GM23248 (cell line): ENCODE measurements at places on chromosomes 12 and 14. TPM values are rescaled to one million over a fixed set of nuclear protein-coding genes. Genes with fewer than 3 reads are reported as not detected.

- peak; percentile 85 for DNase-seq
These were observed 71.7 kb upstream of the RAP1B start for GRCh38 chr12:68538726-68539614.

GRCh38 chr14:99718031-99718810, 34.1 kb downstream of the CYP46A1 start:
- DNase-seq, result no peak

DNA sequence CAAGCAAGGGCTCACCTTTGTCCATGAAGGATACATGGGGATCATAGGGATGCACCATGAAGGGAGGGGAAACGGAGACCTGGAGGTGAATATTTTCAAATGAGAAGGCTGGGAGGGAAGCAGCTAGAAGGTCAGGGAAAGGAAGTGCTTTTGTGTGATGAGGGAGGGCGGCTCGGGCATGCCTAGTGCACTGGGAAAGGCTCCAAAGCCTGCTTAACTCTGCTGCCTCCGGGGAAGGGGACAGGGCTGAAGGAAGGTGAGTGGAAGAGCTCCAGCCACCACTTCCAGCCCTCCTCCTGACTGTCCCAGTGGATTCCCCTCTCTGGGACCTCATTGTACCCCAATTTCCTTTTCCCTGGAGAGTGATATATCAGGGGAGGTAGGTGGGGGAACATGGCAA, 149.4 kb upstream of the PRMT8 start:
- no peak for DNase-seq

DNA sequence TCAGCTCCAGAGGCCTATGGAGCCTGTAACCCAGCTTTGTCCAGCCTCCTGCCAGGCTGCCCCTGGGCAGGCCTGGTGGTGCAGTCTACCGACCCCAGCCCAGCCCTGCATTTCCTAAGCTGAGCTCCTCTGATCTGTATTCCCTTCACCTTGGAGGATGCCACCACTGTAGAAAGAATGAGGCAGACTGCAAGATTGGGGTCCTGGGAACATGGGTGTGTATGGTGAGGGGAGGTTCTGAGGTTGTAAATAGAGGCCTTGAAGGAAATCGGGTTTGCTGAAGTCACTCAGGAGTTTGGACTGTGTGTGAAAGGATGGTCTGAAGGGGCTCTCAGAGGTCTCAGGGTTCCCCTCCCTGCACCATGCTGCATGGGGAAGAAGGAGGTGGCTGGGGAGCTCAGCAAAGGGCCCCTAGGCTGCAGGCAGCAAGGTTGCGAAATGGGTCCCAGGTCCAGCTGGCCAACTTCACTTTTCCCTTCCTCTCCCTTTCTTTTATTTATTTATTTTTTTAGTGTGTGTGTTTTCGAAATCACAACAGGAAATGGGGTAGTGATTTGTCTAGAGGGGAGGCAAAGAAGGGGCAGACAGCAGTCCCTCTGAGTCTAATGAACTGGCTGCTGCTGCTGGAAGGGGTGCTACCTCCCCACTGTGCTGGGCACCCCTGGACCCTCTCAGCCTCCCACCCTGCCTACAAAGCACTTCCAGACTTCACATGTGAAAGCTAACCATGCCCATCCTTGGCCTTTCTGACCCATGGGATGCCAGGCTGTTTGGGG, 1.2 kb upstream of the LRP1-AS start:
- DNase-seq, result peak; percentile 87

DNA sequence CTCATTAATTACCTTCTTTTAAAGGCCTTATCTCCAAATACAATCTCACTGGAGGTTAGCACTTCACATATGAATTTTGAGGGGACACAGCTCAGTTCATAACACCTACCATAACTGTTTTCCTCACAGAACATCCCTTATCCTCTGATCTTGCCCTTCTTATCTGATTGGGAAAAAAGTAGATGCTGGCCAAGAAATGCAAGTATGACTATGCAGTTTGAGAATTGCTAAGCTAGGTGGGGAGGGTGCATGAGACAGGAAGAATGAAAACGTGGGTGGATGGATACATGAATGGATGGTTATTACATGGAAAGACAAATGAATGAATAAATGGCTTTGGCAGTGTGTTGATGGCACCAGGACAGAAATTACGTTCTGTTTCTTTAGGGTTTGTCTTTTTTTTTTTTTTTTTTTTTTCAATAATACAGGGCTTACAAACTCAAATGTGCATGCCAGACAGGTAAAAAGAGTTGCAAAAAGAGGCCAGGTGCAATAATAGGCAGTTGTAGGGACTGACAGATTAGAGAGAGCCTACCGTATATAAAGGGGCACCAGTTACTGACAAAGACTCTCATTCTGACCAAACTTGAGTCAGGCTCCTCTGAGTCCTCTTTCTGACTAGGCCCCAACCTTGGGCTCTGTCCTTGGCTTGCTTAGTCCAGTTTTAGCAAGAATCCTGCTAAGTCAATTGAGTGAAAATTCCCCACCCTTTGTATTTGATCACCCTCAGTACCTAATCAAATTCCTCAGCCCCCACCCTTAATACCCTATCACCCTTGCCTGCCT, 304.9 kb downstream of the ZFP36L1 start:
- peak; percentile 80 for DNase-seq

DNA sequence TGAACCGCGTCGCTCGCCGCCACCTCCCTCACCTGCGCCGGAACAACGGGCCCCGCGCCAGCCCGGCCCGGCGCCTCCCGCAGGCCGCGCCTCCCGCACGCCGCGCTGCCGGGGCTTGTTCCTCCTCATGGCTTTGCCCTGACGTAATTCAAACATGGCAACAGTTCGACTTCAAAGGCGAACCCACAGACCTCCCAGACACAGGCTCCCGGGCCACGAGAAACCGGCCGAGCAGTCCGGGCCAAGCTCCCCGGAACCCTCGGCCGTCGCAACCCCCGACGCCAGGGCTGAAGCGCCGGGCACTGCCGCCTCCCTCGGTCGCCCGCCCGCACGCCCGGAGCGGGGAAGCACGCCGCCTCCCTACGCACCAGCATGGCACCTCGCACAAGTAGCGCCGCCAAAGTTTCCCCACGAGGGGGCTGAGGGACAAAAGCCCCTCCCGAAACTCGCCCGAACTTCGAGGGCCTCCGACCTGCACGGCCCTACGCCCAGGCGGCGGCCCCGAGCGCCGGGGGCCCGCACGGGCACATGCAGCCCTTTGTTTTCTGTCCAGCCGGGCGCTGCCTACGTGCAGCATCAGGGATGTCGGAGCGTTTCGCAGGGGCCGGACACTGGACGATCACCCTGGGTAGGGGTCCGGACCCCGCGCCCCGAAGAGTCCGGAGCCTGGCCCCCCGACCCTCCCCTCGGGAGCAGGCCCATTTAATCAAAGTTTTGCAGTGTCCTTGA, 1.7 kb downstream of the SINHCAF start:
- peak; percentile 86 for DNase-seq

DNA sequence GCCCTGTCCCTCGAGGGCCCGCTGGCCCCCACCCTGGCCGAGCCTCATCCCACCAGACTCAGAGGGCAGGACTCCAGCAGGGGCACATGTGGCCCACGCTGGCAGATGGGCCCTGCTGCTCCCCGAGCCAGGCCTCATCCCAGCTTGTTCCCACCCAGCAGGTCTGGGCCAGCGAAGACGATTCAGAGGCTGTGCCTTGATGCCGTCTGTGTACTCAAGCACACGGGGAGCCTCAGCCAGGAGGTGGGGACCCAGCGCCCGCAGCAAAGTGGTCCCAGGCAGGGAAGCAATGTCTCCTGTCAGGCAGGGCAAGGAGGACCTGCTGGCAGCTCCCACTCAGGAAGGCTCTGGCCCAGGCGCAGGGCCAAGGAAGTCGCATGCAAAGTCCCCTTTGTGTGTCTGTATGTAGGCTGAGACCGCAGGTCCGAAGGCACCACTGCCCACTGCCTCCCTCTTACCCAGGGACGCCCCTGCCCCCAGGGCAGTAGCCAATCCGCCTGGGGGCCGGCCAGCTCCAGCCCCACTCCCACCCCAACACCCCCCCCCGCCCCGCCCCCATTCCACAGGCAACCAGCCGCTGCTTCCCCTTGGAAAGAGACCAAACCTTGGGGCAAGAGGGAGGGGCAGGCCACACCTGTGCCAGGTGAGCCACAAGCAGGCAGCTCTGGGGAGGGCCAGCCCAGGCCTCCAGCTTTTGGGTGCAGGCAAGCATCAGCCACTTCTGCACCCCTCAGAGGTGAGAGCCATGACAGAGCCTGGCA, 9.4 kb downstream of the DEGS2 start:
- DNase-seq, result peak; percentile 27

- DNase-seq, result peak; percentile 97
These were observed 42.8 kb downstream of the STXBP6 start for GRCh38 chr14:25006961-25007795.

GRCh38 chr12:5168148-5168547, 124.5 kb downstream of the KCNA5 start:
- no peak for DNase-seq

- no peak for DNase-seq
These were observed 702.7 kb downstream of the TMTC2 start for GRCh38 chr12:83389237-83389996.

DNA sequence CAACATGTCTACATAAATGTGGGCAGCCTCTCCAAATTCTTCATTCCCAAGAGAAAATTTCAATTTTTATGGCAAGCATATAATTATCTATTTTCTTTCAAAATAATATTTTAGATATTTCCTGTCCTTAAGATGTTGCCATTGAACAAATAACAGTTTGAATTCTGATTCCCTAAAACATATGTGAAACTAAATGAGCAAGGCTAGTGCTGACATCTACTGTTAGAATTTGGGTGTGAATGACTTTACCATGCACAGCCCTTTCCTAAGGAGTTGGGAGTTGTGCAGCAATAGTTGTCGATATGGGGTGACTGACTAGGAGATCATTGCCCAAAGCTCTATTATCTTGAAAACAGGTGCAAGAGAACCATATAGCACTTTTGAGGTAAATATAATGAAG, 108.2 kb upstream of the SLC38A4 start:
- peak; percentile 78 for DNase-seq

- DNase-seq, result peak; percentile 69
These were observed 2.8 kb downstream of the VPS29 start for GRCh38 chr12:110498984-110499706.

DNA sequence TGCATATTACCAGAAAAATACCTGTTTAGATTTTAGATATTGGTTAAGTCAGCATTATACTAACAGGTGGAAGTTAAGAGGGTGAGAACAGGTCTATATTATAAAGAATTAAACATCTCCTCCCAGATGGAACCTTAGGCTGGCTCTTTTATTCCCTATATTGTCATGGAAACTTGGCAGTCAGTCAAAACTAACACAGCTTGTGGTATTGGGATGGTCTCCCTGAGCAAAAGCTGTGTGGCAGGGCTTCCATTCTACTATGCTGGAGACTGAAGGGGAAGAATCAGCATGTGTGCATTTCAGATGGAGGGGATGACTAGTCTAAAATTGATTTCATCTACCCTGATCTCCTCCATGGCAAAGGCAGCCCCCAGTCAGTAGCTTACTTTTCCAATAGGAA, 66.7 kb downstream of the SMOC1 start:
- no peak for DNase-seq

DNA sequence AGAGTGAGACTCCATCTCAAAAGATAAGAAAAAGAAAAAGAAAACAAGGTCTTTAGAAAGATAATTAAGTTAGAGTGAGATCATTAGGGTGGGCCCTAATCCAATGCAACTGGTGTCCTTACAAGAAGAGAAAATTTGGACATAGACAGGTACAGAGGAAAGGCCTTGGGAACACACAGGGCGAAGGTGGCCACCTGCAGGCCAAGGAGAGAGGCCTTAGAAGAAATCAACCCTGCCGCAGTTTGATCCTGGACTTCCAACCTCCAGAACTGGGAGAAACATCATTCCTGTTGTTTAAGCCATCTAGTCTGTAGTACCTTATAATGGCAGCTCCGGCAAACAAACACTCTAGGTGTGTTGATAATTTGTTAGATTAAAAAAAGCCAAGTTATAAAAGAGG, 491.9 kb downstream of the MED13L start:
- no peak for DNase-seq

DNA sequence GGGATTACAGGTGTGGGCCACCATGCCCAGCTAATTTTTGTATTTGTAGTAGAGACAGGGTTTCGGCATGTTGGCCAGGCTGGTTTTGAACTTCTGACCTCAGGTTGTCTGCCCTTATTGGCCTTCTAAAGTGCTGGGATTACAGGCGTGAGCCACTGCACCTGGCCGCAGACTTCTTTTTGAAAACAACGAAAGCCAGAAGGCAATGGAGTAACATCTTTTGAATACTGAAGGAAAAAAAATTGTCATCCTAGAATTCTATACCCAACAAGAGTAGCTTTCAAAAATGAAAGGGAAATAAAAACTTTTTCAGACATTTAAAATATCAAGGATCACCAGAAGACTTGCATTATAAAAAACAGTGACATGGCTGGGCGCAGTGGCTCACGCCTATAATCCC, 38.7 kb upstream of the CTDSP2 start:
- no peak for DNase-seq

- peak; percentile 13 for DNase-seq
These were observed 31.3 kb downstream of the DMAC2L start for GRCh38 chr14:50343434-50343833.

DNA sequence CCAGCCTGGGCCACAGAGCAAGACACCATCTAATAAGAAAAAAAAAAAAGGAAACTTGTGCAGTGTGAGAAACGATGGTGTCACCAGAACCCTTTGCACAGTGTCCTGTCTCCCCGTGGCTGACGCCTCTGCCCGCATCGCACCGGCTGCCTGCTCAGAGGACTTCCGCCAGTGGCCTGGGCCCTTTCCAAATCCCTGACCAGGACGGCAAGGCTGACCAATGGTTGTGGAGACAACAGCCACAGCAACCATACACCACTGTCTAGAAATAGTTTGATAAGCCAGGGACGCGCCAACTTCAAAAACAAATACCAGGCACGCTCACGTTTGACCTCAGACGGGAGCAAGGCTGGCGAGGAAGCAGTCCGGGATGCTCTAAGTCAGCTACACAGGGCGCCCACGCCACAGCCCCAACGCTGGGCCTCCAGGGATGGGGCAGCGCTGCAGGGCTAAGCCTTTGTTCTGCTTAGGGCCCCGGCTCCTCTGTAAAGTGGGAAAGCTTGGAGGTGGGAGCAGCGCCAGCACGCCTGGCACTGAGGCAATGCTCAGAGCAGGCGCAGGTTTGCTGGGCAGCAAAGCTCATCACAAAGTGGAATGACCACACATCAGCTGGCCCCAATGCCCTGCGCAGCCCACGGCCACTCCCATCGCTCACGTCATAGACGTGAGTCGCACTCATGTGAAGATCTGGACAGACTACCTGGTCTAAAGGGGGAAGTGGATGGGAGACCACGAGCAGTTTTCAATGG, 12.5 kb downstream of the PGAM5 start:
- no peak for DNase-seq

- DNase-seq, result no peak
These were observed 7.8 kb downstream of the PPP1R13B start for GRCh38 chr14:103839579-103839978.

GRCh38 chr14:23570806-23571483, 3.4 kb upstream of the AP1G2 start:
- DNase-seq, result no peak

DNA sequence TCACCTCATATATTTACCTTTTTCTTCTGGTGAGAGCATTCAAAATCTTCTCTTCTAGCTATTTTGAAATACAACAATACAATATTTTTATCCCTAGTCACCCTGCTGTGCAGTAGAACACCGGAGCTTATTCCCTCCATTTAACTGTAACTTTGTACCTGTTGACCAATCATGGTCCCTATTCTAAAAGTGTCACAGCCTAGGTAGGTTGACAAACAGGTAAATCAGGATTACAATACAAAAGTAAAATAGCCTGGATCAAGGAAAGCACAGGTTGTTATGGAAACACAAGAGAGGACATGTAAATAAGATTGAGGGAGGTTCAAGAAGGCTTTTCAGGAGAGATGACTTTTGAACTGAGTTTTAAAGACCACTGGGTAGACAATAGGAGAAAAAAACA, 670.9 kb downstream of the DIO2 start:
- no peak for DNase-seq

The DLGAP5 gene
- polyA plus RNA-seq, result 15.5 and 17.8 TPM in 2 replicates

The CCDC197 gene
- not detected in 2 replicates for polyA plus RNA-seq

The ZNF705A gene
- not detected in 2 replicates for polyA plus RNA-seq

The PTPRQ gene
- polyA plus RNA-seq, result 0.15 and 0.18 TPM in 2 replicates

The B4GALNT1 gene
- 4.7 and 5.4 TPM in 2 replicates for polyA plus RNA-seq
